ENCODE measurements at places on chromosomes 6 and 20.

- peak; percentile 69 for DNase-seq
These were observed 22.4 kb downstream of the ZNF311 start for GRCh38 chr6:28982476-28983266.

DNA sequence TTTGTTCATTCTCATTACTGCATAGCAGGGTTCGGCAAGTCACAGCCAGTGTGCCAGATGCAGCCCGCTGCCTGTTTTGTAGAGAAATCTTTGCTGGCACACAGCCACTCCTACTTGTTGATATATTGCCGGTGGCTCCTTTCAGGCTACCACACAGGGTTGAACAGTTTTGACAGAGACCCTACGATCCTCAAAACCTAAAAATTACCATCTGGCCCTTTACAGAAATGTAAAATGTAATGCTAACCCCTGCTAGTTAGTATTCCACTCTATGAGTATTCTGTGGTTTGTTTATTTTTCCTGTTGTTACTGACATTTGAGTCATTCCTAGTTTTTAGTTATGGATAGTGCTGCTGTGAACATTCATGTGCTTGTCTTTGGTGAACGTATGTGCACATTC, 11.5 kb downstream of the DHX35 start:
- peak; percentile 36 for DNase-seq

- DNase-seq, result peak; percentile 45
These were observed 121.1 kb upstream of the HDGFL1 start for GRCh38 chr6:22448291-22448711.

- DNase-seq, result peak; percentile 78
These were observed 7.0 kb downstream of the CD2AP start for GRCh38 chr6:47484616-47485015.

- no peak for DNase-seq
These were observed 28.6 kb upstream of the ARFGEF2 start for GRCh38 chr20:48892891-48893290.

- DNase-seq, result no peak
These were observed 64.0 kb downstream of the FYN start for GRCh38 chr6:111809264-111809663.

- DNase-seq, result peak; percentile 38
These were observed 274.9 kb downstream of the UTRN start for GRCh38 chr6:144559865-144560593.

DNA sequence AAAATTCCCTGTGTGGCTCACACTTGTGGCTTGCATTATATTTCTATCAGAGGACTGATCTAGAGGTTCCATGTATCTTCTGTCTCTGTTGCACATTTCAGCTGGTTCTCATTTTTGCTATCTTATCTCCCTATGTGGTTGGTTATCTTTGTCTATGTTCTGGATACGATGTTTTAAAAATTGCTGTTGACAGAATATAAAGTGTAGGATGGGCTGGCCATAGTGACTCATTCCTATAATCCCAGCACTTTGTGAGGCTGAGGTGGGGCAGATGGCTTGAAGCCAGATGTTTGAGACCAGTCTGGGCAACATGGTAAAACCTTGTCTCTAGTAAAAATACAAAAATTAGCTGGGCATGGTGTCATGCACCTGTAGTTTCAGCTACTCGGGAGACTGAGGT, 9.9 kb upstream of the ULBP3 start:
- peak; percentile 77 for DNase-seq

DNA sequence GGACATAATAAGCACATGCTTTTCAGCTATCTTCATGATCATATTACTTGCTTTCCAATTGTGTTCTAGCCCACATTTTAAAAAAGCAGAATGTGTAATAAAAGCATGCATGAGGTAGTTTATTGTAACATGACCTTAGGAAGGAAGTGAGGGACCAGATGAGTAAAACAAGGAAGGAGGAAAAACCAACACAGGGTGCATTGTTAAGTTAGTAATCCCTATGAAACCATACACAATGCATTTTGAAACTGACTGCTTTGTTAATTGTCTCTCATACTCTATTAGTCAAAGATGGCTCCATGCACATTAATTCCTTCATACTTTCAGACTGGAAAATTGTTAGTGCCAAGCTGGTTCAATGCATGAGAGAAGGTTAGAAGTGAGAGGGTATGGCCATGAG, 37.7 kb upstream of the CENPW start:
- no peak for DNase-seq
